ENCODE measurements at places on chromosomes 12 and 14. TPM values are rescaled to one million over a fixed set of nuclear protein-coding genes. Genes with fewer than 3 reads are reported as not detected.
A peak's percentile ranks its signal among the peaks of the same experiment; 100 is the strongest.

SLC38A4 gene
- total RNA-seq = not detected

GRCh38 chr12:100058482-100059029, 73.8 kb upstream of the ANKS1B start:
- no peak for DNase-seq

PRB2 gene
- total RNA-seq = not detected

GRCh38 chr12:96502477-96502876, 13.1 kb downstream of the CFAP54 start:
- no peak for DNase-seq

DNA sequence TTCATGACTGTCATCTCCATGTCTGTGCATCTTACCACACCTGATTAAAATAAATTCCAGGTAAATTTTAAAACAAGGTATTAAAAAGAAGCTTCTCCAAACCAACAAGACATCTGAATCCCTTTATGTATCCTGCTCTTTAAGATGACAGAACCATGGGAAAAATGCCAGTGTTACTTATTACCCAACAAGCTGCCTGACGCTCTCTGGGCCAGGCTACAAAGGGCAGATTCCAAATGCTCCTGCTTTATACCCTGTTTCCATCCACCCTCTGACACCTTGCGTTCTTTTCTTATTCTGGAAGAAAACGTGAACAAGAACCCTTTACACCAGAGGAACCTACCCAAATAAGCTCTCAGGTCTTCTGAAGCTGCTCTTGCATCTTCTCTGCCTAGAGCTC, 70.7 kb downstream of the SLC8A3 start:
- DNase-seq = no peak

RNASE3 gene
- total RNA-seq = 3.0 TPM

GRCh38 chr14:100903134-100903468, 421 bp downstream of the RTL1 start:
- no peak for DNase-seq

DNA sequence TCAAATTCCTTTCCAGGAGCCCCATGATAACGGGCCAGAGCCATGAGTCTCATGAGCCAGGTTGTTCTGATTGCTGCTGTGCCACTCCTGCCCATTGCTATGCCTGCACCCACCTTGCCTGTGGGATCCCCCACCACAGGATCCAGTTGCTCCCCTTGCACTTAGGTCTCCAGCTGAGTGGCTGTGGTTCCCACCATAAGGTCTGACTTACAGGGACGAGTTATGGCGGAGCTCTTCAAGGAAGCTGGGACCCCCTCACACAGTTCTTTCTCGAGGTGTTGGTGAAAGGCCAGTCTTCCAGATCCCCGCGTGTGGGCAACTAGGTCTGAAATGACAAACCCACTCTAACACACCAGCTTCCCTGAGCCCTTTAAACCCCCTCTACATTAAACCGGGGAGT, 111.9 kb upstream of the C14orf180 start:
- DNase-seq = no peak

PTGR2 gene
- 1.9 TPM for total RNA-seq

PLEKHG7 gene
- total RNA-seq = not detected

GRCh38 chr14:65250162-65250495, 147.8 kb upstream of the MAX start:
- no peak for DNase-seq

- no peak for DNase-seq
Observed at GRCh38 chr12:46659824-46660223, 166.0 kb downstream of the SLC38A4 start.

DNA sequence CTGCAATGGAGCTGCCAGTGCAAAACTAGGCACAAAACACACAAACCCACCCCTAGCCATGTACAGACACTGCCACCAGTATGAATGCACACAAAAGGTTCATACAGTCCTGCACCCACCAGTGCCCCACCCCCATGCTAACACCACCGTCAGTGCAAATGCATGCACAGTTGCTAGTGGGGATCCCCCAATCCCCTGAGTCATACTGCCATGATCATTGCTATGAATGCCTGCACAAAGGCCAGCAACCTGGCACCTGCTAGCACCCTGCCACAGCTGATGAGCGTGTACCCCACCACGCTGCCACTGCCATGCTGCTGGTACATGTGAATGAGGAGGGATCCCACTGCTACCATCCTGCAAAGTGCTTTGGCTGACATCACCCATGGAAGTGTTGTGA, 23.9 kb downstream of the PZP start:
- no peak for DNase-seq

- DNase-seq = no peak
Observed at GRCh38 chr14:50013198-50013918, 103.0 kb downstream of the VCPKMT start.

DNA sequence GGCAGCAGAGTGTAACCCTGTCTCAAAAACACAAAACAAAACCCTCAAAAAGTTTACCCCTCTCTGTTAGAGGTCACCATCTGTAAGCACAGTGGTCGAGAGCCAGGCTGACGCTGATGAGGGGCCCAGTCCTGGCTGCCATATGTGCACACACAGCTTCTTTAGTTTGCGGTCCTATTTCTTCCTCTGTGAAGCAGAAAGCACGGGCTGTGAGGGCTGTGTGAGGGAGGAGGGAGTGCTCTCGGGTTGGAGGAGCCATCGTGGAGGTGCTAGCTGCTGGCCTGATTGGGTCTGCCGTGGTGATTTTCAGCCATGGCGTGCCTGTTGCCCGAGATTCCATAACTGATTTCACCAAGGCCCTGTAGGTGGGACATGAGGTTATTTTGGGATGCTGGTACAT, 3.5 kb downstream of the ULK1 start:
- no peak for DNase-seq

PAPLN gene
- total RNA-seq = 1.6 TPM

NKX2-1 gene
- not detected for total RNA-seq

DNA sequence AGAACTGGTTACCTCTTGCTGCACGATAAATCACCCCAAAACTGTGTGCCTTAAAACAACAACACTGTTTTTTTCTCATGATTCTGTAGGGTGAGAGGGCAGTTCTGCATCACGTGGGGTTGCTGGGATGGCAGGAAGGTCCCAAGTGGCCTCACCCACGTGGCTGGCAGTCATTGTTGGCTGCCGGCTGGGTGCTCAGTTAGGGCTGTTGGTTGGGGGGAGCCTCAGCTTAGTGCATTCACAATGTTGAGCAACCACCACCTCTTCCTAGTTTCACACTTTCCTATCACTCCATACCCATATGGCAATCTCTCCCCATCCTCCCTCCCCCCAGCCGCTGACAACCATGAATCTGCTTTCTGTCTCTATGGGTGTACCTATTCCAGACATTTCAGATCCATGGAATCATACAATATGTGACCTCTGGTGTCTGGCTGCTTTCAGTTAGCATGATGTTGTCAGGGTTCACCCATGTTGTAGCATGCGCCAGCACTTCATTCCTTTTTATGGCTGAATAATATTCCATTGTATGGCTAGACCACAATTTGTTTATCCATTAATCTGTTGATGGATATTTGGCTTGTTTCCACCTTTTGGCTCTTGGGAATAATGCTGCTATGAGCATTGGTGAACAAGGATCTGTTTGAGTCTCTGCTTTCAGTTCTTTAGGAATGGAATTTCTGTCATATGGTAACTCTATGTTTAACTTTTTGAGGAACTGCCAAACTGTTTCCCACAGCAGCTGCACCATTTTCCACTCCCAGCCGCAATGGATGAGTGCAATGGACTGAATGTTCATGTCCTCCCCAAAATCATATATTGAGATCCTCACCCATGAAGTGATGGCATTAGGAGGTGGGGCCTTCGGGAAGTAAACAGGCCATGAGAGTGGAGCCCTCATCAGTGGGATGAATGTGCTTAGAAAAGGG, 11.2 kb upstream of the POP5 start:
- no peak for DNase-seq

SPX gene
- under 0.01 TPM for total RNA-seq

DNA sequence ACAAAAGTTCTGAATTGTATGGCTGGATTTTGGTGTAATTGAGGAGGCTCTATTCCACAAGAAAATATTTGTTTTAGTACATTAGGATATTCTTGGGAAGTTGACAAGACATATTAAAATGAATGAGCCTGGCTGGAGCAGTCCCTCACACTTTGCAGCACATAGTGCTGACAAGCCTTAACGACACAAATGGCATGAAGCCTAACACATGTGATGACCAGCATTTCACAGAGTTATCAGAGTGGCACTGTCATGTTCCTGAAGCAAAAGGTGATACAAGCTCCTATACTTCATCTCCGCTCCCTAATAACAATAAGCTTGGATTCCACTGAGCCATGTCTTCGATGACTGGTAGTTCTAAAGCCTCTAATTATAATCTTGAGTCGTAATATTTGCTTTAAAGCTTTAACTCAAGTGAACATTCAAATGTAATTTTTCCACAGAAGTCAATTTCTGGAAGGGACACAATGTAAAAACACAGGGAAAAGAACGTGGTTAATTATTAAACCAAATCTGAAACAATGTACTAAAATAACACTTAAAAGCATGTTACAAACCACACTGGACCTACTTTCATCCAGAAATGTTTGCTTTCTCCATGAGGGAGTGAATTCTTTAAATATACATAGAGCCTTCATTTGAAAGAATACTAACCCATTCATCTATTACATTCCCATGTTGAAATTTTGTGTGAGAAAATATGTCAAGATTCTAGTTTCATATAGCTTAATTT, 49.6 kb downstream of the GRIP1 start:
- no peak for DNase-seq

GRCh38 chr12:7441216-7441615, 2.7 kb downstream of the CD163L1 start:
- no peak for DNase-seq

CLEC4C gene
- under 0.01 TPM for total RNA-seq

PTGER2 gene
- total RNA-seq = 43.6 TPM

- DNase-seq = no peak
Observed at GRCh38 chr14:37842106-37842505, 246.7 kb downstream of the TTC6 start.

ATL1 gene
- 11.0 TPM for total RNA-seq

FAM90A1 gene
- total RNA-seq = under 0.01 TPM

DNA sequence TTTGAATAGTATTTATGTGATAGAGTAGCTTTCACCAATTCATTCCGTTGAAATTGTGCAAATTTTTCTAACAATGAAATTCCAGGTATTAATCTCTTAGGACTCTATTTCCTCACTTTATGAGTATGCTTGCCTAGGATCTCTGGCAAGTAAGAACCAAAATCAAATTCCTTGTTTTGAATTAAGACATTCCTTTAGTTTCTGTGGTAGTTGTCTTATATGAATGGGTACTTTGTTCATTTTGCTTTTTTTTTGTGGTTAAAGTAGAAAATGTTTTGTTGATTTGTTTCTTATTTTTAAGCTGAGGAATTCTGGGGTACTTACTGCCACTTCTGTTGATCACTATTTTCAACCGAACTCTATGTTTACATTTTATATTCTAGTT, 59.8 kb downstream of the KITLG start:
- no peak for DNase-seq

HVCN1 gene
- total RNA-seq = 8.6 TPM

DNA sequence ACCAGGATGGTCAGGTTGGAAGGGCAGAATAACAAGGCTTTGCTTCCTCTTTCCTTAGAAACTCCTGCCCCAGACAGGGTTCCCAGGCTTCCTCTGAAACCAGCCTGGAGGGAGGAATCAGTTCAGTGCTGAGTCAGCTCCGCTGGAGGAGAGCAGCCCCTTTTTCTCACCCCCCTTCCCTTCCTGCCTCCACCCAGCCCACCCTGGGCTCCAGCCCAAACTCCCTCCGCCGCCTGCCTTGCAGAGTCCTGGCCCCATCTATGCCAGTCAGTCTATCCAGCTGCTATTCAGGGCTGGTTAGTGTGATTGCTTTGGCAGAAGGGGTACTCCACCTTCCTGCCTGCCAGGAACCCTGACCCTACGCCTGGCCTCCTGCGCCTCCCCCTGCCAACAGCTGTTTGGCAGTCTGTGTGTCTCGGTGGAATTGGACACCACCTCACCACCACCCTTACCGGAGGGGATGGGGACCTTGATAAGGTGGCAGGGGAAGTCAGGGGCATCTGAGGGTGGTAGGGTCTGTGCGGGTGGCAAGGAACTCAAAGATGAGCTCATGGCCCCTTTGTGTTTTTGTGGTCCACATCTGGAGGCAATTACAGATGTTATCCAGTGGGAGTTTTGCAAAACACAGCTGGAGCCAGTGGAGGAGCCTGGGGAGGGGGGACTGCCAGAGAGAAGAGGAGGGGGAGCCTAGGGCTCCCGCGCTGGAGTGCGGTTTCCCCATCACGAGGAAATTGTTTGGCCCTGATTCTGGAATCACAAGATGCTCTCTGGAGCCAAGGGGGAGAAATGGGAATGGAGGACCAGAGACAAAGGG, 12.2 kb downstream of the MMP14 start:
- peak; percentile 79 for DNase-seq

Measured in hematopoietic multipotent progenitor cell (in vitro differentiated cells).